ENCODE measurements at places on chromosomes 3 and 15.
A peak's percentile ranks its signal among the peaks of the same experiment; 100 is the strongest.

DNA sequence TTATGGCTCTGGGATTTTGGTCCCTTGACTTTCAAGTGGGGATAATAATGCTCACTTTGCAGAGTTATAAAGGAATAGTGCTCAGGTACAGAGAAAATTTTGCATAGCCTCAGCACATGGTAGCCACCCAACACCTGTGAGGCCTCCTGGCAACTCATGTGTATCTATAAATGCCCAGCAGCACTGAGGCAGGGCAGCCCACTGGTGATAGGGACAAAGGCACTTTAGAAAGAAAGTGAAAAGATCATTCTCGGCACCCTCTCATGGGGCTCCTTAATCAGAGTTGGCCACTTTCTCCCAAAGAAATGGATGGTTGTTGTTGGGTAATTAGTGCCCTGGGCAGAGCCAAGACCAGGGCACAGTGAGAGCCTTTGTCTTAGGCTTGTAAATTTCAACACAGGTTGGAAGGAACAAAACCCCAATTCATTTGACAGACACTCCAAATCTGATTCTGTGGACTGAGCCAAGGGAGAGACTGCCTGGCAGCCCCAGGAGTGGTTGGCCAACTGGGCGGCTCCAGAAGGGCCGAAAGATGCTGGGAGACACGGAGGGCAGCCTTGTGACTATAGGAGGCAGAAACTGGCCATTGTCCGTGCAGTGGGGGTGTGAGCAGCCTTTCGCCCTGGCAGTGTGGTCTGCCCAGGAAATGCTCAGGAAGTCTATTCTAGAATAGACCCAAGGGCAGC is 213.2 kb upstream of the RGMA start:
- DNase-seq, result no peak

- DNase-seq, result peak; percentile 53
Measured at GRCh38 chr3:47961815-47962606, 54.2 kb downstream of the MAP4 start.

- peak; percentile 15 for DNase-seq
Measured at GRCh38 chr3:59733041-59733809, 683.4 kb upstream of the CFAP20DC start.

GRCh38 chr3:191379446-191379845 is 49.1 kb upstream of the UTS2B start:
- no peak for DNase-seq

DNA sequence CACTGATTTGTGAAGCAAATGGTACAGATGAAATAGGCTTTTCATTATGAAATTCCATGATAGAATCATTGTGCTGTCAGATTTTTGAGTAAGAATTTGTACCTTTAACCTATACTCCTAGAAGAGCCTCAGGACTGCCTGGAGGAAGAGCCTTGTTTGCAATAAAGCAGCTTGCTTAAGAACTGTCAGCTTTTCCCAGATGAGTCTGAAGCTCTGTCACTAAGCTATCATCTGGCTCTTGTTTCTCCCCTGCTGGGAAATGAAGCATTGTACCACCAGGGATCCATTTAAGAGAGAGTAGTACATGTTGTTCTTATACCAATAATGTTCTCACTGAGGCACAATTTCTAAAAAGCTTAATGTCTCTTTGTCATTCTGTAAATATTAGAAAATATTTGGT is 85.1 kb upstream of the FLNB start:
- no peak for DNase-seq

GRCh38 chr3:139534455-139534812 is 5.1 kb downstream of the RBP1 start:
- no peak for DNase-seq

DNA sequence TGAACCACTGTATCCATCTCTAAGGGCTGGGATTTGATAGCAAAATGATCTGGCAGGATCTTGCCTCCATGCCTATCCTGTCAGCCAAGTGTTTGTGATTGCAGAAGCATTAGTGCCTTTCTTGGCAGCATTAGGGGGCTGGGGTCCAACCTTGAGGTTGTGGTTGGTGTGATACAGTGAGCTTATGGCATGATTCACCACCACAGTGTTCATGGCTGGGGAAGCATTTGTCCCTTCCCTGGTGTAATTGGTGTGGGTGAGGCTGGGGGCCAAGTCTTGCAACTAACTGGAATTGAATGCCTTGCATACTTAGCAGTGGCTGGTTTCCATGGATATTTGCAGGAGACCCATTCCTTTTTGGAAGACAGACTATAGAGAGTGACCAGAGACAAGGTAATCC is 271.0 kb upstream of the TBL1XR1 start:
- no peak for DNase-seq

DNA sequence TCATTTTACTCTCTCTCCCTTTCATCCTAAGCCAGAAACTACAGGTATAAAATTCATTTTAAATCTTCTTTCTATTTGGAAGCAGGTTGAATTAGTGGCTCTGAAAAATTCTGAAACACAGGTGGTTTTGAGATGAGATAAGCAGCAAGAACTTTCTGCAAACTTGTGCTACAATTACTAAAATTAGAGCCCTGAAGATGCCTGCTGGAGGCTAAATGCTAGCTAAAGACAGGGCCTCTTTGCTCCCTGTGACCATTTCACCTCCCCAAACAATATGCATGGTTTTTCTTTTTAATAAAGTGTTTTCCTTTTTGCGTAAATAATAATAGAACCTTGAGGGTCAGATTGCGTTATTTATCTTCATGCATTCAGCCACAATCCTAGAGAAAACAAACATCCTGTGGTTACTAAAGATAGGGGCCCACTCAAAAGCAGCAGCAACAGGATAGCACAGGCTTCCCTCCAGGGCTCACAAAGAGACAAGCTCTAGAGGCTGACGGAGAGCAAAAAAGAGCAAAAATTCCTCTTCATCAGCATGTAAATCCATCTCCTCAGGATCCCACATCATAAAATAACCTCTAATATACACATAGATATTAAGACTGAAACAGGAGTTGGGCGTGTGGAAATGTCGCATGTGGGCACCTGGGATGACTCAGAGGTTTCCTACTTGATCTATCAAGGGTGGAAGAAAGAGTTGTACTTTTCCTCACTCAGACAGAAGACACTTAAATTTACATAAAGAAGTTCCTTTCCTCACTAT is 26.5 kb upstream of the CP start:
- DNase-seq, result peak; percentile 24

DNA sequence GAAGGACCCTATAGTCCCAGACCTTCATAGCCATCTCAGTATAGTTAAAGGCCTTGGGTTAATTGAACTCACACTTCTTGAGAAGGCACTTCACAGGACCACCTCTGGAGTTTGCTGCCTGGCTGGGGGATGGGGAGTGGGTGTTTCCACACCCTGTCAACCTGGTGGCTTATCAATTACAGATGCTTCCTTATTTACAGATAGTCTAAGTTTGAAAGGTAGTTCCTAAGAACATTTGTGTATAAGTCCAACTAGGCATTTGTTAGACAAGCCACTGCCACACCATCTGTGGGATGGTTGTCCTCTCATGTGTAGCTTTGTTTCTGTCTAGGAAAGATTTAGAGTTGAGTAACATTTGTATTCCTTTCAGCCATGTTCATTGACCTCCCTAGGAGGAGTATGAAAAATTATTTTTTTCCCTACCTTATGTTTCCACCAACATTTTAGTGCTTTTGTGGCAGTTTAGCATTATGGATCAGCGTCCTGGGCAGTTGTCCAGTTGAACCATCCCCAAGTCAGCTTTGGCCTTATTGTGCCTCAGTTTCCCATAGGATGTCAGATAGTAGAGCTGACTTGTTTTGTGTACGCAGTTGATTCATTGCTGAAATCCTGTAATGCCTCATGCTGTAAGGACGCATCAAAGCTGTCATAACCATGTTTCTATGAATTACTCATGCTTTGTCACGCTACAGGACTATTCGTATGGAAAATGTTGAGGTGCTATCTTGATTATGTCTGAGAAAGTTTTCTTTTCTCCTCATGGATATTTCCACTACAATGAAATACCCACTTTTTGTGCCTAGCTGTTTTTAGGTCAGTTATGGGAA is 21.2 kb upstream of the SIAH2 start:
- no peak for DNase-seq

DNA sequence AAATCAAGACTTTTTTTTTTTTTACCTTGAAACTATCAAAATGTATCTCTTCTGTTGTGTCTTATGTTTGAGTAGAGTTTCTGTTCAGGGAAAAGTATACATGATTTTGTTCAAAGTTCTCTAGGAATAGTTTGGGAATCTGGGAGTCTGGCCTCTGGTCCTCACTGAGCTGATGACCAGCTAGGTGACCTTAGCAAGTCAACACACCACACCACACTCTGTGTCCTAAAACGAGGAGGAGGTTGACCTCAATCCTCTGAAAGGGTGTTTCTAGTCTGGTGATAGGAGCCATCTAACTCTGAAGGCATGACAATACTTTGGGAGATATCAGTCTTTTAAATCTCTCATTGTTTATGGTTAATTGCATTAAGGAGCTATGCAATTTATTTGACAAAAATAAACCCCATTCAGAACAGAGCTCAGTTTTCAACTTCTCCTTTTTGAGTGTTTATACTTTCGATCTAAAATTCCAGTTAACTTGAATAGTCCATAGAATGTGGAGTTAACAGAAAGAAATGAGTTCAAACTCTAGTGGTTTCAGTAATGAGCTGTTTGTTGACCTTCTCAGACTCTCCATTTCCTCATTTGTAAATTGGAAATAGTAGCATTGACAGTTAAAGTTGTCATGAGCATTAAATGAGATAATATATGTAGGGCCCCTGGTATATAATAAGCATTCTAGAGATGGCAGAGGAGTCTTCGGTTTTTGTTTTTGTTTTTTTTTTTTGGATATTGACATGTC is 112.2 kb upstream of the LRRN1 start:
- DNase-seq, result no peak

GRCh38 chr3:138362538-138362937 is 14.2 kb downstream of the MRAS start:
- DNase-seq, result no peak

DNA sequence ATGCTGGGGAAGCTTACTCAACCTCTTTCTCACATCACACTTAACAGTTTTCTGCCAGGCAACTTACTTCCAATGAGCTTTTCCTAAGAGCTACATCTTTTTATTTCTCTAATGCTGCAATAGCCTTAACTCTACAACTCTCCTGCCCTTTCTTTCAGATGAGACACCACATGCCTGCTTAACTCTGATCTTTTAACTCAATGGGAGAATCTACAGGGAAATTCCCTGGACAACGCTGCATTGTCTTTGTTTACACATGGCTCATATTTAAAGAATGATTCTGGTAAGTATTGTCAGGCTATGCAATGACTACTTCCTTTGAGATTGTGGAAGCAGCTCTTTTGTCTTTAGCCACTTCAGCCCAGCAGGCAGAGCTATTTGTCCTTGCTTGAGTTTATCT is 353.1 kb upstream of the BCHE start:
- DNase-seq, result no peak

- DNase-seq, result peak; percentile 84
Measured at GRCh38 chr15:40763801-40764628, at the start of gene GCHFR. Gene GCHFR, plus strand, starts transcription at chr15:40764068. Its CDS starts 113 bp downstream, at chr15:40764181.

DNA sequence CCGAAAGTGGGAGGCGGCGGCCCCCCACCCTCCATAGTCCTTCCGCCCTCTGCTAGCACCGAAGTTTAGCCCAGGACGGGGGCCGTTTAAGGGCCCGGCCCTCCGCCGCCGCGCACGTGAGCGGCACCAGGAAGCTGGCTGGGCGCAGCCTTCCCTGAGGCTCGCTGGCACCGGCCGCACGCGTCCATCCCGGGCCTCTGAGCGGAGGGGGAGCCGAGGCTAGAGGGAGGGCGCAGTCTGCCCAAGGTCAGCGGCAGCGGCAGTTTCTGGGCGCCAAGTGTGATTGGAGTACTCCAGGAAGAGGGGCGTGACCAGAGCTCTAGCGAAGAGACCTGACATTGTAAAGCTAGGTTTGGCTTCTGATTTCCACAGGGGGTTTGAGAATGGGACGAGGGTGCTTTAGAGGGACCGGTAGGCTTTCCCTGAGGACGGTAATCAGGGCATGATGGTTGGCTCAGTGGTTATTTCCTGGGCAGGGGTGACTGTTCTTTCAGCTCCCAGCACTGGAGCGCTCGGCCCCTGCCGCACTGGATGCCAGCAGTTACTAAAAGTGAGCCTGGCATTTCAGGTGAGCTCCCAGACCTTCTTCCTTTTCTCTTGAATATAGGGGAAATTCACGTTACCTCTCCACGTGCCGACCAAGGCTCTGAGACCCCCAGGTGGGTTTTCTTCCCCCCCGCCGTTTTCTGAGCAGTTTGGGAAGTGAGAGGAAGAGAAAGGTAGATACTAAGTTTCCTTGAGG is 853 bp downstream of the TEX264 start:
- peak; percentile 93 for DNase-seq

DNA sequence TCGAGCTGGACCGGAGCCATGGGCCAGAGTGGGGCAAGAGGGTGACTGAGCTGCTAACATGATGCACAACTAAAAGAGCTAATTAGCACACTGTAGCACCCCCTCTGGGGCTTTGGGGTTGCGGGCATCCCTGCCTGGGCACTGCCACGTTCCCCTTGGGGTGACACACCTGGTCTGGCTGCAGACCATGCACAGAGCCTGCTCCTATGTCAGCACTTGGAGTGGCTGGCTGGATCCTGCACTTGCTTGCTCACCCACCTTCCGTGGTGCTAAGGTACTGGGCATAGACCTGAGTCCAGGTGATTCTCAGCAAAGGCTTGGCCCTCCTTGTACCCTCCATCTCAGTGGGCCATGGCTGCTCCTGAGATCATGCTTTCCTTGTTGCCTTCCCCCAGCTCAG is 12.8 kb upstream of the SPTBN5 start:
- no peak for DNase-seq

DNA sequence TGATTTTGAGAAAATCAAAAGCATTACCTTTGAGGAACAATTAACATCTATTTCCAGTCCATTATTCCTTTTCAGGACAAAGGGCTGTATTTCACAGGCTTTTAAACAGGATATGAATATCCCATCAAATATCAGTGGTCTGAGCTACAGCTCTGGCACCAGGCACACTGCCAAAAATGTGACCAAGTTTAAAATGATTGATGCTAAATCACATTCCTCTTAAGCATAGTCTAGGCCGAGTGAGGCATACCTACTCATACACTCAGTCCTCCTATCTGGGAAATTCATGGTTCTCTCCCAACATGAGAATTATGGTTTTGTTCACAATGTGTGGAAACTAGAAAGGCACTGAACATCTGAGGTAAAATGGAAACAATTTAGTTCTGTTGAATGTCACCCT is 683.5 kb downstream of the TUSC7 start:
- no peak for DNase-seq

DNA sequence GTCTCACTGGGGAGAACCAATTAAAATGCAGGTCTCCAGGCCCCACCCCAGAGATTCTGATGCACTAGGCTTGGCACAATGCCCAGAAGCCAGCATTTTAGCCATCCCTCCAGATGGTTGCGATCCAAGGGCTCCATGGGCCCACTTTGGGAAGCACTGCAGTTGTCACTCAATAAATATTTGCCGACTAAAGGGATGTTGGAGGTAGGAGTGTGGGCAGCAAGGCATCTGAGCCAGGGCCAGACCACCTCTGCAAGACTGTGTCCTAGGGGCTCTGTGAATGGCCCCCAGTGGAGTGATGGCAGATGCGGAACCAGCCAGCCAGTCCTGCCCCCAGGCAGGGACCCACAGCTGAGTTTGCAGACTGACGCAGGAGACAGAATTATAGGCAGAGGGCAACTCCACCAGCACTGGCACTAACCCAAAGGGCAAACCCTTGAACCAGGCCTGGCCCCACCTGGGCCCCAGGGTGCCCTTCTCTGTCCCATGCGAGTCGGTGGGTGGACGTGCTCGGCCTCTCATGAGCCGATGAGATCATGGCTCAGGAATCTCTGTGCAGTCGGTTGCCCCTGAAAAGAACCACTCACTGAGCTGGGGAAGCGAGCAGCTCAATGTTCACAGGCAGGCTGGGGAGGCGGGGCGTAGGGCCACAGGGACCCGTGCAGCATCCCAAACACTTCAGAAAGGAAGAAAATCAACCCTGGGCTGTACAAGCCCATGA is 49.7 kb downstream of the SEMA5B start:
- DNase-seq, result no peak

Measured in hematopoietic multipotent progenitor cell treated with erythropoietin and hydrocortisone succinate and interleukin-3 and kit ligand, for 4 days (in vitro differentiated cells).